ENCODE measurements at places on chromosomes 3 and 15.

DNA sequence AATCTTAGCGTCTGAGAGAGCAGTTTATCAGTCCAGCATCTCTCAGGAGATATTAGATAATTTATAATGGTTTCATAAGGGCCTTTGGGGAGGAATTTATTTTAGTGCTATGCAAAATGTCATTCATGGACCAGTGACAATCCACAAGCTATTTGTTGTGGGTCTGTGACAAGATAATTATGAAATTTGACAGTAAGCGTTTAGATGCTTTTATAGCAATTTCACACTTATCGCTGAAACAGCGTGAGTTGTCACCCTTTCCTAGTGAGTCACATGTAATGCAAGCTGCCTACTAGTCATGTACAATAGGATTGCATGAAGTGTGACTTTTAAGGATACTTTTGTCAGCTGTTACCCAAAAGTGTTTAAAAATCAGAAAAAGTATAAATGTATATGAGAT is 315.6 kb upstream of the THBS1 start:
- no peak for DNase-seq

- no peak for DNase-seq
These were observed 6.5 kb downstream of the ARHGEF3 start for GRCh38 chr3:56795097-56795828.

DNA sequence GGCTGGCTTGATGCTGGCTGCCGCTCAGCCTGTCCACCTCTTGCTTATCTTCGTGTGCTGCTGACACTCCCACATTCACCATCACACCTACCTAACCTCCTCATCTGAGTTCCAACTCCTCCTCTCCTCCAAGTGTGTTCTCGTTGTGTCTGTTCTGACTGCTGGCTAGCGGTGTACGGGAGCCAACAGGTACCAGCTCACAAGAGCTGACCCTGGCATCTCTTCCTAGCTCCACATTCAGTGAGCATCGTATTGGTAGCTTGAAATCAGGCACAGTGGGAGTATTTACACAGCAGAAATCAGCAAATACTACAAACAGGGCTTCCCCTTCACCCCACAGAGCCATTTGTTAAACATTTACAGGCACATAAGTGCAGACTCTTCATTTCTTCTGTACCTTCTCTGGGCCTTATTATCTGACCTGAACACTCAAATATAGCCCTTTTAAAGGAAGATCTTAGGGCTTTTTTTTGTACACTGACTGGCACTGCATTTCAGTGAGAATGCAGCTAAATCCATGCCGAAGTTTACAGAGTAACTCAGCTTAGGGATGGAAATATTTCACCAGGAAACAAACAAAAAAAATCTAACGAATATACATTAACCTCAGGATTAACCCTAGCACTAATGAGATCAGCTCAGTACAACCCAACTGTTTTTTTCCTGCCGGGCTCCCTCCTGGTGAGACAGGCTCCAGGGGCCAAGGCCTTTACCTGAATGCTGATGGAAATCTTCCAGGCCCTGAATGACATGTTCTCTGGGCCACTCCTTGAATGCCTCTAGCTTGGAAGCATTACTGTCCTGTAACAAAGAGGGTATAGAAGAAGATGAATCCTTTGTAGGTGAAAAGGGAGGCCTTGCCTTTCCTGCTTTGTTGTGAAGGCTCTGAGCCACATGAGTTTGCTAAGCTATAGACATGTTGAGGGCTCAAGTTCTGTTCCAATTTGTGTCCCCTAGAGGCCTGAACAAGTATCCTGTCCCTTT is 150.5 kb upstream of the LPP start:
- DNase-seq: no peak

GRCh38 chr3:159429702-159430101 is 558.9 kb upstream of the IL12A start:
- DNase-seq: no peak

DNA sequence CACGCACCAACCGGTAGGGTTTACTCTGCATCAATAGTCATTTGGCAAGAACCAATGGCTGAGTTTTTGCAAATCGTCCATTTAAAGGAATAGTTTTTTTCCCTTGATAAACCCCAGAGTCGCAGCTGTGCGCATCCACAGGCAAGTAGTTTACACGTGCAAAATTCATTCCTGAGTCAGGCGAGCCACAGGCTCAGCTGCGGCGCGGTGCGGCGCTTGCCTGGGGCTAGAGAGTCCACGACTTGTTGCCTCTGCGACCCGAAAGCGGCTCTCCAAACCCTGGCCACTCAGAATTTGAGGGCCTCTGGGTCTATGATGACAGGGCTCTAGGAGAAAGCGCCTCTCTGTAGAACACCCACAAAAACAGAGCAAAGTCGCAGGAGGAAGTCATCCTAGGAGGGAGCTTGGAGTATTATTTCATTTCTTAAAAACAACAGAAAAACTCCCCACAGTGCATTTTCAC is 36.7 kb downstream of the ZIC4 start:
- no peak for DNase-seq

- DNase-seq: no peak
These were observed 9.4 kb upstream of the SMCO1 start for GRCh38 chr3:196524527-196524926.

DNA sequence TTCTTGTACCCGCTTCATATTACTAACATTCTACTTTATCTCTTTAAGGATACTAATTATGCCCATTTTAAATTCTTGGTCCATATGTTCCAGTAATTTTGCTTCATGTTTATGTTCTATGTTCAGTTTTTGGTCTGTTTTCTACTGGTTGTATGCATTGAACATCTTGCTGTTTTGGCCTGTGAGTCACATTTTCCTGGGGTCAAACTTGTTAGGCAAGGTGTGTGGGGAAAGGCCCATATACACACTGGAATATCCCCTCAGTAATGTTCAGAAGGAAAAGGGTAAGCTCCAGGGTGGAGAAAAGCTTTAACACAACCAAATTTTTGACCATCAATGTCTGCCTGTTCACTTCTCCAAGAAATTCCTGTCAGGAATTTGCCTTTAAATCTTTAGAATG is 337.7 kb downstream of the SLC9A9 start:
- DNase-seq: no peak

DNA sequence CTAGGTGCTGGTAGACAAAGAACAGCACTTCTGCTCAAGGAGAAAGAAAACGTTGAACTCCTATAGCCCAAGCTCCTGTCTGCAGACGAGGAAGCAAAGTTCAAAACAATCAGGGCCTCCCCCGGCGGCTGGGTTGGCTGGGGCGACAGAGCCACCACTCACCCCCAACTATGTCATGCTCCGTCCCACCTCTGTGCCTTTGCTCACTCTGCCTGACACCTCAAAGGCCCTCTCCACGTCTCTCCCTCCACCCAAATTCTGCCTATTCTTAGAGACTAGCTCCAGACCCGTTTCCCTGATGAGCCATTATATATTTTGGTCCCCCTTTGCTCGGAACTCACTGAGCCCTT is 304.3 kb downstream of the TLE3 start:
- no peak for DNase-seq

DNA sequence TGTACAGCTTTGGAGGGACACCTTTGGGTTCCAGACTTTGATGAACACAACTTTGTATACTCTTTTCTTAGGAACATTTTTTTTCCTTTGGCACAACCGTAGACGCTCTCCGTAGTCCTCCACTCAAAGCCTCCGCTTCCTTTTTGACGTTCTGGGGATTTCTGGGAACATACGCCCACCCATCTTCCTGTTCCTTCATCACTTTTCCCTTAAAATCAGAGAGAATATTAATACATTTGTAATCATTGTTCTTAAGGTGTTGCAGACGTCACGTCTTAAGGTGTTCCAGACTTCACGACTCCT is 405 bp upstream of the SPG21 start:
- no peak for DNase-seq

- DNase-seq: no peak
These were observed 189.2 kb downstream of the TP63 start for GRCh38 chr3:189820365-189820720.

DNA sequence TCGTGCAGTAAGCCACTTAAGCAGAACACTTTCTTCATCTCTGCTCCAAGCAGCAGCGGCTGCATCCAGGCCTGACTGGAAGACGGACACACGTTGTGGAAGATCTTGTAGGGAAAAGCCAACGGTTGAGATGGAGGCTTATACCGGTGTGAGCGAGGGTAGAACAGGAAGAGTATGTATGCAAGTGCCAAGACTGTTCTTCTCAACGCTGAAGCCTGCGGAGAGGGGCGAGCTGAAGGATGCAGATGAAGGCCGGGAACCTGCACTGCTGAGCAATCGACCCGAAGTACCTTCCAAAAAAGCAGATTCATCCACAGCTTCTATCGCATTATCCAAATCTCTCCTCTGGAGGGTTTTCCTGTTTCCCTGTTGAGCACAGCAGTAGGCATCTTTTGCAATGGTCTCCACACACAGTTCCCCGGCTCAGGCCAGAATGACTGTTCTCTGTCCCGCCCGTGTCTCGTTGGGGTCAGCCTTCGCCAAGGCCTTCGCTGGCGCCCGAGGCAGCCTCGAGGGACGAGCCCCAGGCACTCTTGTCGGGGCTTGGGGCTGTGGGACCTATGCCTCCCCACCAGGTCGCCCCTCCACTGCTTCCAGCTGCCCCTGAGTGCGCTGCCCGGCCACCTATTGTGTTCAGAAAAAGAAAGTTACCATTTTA is 22.2 kb upstream of the DYNC1LI1 start:
- DNase-seq: no peak

GRCh38 chr15:58475573-58476524 is 44.1 kb downstream of the LIPC start:
- no peak for DNase-seq

DNA sequence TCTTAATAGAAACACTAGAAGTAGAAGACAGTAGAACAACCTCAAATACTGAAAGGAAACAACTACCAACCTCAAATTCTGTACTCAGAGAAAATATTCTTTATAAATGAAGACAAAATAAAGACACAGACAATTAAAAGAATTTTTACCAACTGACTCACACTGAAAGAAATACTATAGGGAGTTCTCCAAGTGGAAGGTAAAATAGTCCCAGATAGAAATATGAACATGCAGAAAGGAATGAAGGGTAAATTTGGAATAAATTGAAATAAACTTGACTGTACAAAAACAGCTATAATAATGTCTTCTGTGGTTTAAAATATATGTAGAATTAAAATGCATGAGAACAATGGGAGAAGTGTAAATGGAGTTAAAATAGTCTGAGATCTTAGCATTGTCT is 36.7 kb upstream of the CCDC174 start:
- no peak for DNase-seq

GRCh38 chr3:28791713-28792255 is 443.2 kb upstream of the AZI2 start:
- DNase-seq: no peak

DNA sequence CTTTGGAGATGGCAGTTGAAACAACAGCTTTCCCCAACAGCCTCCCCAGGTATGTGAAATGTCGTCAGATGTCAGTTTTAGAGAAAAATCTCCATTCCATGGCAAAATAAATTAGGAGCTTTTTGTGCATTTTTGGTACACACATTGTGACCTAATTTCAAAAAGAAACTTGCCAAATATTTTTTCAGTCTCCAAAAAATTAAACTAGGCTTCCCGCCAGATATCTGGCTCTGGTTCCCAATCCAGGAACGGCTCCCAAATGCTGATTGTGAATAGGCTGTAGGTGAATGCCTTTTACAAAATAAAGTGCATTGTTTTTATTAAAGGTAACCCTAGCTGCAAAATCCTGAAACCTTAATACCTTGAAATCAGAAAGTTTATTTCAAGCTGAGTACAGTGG is 10.9 kb downstream of the KCNAB1 start:
- no peak for DNase-seq

GRCh38 chr3:55167586-55168317 is 239.9 kb upstream of the LRTM1 start:
- no peak for DNase-seq

DNA sequence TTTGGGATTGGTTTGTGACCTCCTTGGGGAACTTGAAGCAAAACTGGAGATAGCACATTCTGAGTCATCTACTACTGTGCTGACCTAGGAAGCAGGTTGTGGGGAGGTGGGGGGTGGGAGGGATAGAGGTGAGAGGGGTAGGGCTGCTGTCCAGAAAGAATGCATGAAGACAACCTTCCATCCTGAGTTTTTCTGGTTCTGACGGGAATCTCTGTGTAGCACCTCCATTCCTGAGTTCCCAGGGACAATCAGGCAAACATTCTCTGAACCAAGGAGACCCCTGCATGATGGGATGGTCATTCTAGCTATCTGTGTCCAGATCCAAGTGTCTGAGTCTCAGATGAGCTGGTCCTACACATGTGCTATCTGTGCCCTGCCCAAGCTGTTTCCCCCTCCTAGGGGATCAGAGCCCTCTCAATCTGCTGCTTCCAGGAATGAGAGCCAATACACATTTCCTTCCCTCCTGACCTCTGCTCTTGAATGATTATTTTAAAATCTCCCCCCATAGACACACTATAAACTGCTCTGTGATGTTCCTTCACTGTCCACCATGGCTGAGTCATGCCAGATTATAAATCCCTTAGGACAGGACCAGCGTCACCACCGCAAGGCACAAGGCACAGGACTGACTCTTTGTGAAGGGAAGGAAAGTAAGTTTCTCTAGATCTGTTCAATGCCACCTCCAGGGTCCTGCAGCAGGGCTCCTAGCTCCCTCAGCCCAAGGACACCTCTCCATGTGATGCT is 2.2 kb upstream of the CD276 start:
- DNase-seq: no peak

- no peak for DNase-seq
These were observed 30.7 kb upstream of the SNRK start for GRCh38 chr3:43255662-43256061.

GRCh38 chr15:87267798-87268197 is 988.7 kb downstream of the NTRK3 start:
- DNase-seq: no peak

DNA sequence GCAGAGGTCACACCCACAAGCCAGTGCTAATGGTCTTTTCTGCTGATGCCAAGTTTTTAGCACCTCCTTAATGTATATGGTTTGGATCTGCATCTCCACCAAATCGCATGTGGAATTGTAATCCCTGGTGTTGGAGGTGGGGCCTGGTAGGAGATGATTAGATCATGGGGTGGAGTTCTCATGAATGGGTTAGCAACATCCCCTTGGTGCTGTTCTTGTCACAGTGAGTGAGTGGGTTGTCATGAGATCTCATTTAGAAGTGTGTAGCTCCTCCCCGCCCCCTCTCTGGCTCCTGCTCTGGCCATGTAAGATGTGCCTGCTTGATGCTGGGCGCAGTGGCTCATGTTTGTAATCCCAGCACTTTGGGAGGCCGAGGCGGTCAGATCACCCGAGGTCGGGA is 37.3 kb upstream of the KLHL6 start:
- no peak for DNase-seq

DNA sequence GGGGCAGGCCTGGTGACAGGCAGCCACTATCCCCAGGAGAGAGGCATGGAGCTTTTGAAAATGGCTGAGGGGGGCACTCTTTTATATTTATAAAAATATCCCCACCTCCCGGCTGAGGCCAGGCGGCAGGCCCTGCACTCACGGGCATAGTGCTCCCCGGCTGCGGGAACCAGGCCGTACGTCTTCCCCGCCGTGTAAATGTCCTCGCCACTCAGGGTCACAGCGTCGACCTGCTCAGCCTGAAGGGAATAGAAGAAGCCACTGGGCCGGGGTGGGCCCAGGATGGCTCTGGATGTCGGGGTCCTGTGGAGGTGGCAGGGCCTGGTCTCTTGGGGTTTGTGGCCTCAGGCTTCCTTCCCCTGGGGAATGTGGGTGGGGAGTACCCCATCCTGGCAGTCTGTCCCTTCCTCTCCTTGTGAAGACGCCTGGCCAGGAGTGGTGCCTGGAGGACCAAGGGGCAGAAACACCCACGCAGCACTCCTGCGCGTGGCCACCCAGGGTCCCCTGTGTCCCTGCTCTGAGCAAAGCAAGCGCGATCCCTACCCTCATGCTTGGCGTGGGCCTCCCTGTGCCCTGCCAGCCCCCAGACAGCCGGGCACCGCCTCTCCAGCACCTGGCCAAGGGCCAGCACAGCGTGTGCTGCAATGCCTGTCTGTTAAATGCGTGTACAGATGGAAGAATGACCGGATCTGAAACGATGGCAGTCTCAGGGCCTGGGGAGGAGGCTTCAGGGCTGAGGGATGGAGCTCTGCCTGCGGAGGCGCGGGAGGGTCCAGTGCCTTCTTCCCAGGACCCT is 18.9 kb downstream of the MELTF start:
- DNase-seq: no peak

Measured in COLO829 (cell line).